ENCODE measurements at places on chromosomes 7 and 10.

GRCh38 chr10:103691723-103692435 lies 163.5 kb downstream of the SH3PXD2A start:
- DNase-seq: no peak

- no peak for DNase-seq
Measured at GRCh38 chr10:123377883-123378282, 223.7 kb downstream of the BUB3 start.

GRCh38 chr7:131547589-131547988 lies 8.8 kb downstream of the PODXL start:
- no peak for DNase-seq

- no peak for DNase-seq
Measured at GRCh38 chr7:37425498-37425897, 23.2 kb downstream of the ELMO1 start.

GRCh38 chr10:100696477-100696901 lies 48.9 kb upstream of the PAX2 start:
- DNase-seq: no peak

- DNase-seq: no peak
Measured at GRCh38 chr7:938546-939185, 15.8 kb downstream of the ADAP1 start.

Measured in stimulated activated CD8-positive, alpha-beta memory T cell treated with anti-CD3 and anti-CD28 coated beads, Interleukin-7, amount 100 ng/mL, for 1 hour (primary cell).